ENCODE measurements at places on chromosomes 2 and 18.

- DNase-seq: no peak
Measured at GRCh38 chr2:133489146-133489545, 79.1 kb downstream of the NCKAP5 start.

DNA sequence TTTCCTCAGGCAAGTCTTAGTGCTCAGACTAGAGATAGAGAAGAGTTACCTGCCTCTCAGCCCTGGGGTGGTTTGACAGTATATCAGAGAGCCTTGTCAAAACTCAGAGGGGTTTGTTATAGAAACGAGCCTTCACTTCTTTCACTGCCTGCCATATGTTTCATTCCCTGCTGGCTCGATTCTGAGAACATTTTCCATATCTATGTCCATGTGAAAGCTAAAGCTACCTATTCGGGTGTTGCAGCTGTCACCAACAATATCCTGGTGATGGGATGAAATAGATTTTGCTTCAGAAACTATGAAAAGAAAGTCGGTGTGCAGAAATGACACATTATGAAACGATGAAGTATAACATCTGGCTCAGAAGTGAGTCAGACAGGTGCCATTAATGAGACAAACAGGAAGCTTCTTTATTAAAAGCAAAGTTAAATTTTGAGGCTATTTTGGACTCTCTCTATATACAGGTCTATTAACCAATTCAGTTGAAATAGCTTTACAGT is 56.1 kb upstream of the TANK start:
- no peak for DNase-seq

DNA sequence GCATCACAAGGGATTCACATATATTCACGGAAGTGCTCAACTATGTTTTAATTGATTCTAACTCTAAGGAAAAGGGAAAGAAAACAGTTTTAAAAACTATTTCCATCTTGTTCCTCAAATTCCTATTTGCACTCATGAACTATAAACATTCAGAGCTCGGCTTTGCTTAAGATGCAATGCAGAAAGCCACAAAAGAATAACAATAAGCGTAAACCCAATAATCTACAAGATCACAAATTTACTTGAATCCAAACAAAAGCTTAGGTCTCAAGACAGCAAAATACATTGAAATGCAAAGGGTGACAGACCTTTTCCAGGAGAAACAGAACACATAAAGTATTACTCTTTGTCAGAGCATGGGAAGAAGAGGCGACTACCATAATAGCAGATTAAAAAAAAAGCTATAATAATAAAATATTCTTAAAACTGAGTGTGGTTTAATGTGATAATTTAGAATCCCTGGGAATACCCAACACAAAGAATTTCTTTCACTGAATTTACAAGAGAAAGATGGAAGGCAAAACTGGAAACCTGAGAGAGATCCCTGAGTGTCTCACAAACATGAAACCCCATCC is 1094.9 kb downstream of the LRP1B start:
- DNase-seq: no peak

GRCh38 chr2:179594268-179595112 is 266.9 kb downstream of the ZNF385B start:
- DNase-seq: no peak

- no peak for DNase-seq
Measured at GRCh38 chr2:144454466-144455287, 65.2 kb downstream of the ZEB2 start.

Measured in NCI-H1417 (cell line).